Stimulated activated CD4-positive, alpha-beta T cell treated with anti-CD3 and anti-CD28 coated beads, Interleukin-1b, Interleukin-23, amount 100 ng/mL, for 48 hours (primary cell): ENCODE measurements at places on chromosomes 13 and 19.
A peak's percentile ranks its signal among the peaks of the same experiment; 100 is the strongest.

GRCh38 chr13:94063096-94063495 lies 416.4 kb downstream of the DCT start:
- DNase-seq = no peak

DNA sequence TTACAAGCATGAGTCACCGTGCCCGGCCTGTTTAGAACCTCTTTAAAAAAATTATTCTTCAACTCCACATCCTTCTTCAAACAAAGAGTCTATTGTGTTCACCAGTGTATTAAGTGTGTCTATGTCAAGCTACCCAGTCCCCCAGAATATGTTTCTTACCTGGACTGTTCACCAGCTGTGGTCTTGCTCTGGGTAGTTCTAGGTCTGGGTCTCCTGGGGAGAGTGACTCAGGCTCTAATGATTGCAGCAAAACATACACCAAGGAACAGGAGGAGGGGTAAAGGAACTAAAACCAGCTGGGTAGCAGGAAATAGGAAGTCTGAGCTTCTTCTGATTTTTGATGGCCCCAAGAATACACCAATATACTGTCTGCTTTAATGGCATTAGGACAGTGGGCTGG lies at the start of gene FPR1:
TSS of gene FPR1 (minus strand) at position 224 of the 400 bp plus-strand sequence. CDS start 4,884 bp downstream, outside the sequence.
- DNase-seq = no peak

DNA sequence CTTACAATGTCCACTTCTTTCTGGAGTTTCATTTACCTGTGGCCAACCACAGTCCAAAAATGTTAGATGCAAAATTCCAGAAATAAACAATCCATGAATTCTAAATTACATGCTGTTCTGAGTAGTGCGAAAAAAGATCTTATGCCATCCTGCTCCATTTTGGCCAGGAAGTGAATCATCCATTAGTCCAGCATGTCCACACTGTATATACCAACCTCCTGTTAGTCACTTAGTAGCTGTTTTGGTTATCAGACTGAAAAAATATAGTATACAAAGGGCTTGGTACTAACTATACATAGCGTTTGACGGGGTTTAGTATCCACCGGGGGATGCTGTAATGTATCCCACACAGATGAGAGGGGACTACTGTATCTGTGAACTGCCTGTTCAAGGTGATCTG lies 618.0 kb upstream of the ARGLU1 start:
- no peak for DNase-seq

DNA sequence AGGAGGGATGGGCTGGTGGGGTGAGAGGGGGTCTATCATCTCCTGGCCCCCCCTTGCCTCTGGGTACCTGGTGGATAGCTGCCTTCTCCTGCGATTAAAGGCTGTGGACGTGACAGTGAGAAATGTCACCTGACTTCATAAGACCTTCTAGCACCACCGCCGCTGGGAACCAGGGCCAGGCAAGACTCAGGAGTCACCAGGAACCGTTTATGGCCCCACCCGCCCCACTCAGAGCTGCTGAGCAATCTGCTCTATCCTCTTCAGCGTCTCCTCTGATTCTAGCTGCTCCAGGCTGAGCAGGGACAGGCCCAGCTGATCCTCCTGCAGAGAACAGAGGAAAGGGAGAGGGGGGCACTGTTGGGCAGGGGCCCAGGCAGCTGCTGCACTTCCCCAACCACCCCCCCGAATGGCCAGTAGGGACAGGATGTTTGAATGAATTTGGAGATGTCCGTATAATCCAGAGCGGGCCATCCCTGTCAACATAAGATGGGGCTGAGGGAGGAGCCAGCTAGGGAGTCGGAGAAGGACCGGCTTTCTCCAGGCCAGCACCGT lies 10.9 kb downstream of the KLC3 start:
- DNase-seq = no peak

DNA sequence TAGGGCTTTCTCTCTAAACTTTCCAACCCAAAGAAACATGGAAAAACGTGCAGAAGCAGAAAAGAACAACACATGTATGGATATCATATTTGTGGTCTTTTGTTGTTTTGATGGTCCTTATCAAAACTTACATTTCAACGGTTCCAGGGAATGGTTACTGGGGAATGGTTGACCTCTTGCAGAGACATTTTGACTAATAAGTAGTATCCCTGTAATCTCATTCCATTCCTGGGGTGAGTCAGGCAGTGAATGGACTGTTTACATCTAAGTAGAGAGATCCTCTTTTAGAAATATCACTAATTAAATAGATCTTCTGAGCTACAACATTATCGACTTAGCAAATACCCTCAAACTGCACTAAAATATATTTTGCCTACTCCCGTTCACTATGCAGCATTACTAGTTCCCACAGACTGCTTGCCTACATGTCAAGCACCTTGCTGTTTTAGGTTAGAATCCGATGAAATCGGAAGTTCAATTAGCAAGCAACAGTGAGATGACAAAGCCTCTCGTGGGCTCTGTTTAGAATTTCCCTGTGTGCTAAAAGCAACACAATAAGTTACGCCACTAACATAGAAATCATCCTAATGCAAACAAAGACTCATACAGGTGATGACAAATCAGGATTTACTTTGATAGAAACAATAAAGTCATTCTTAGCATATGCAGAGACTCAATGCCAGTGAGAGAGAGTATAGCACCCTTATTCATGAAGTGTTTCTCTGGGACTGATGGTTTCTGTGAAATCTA lies 797.7 kb upstream of the ARGLU1 start:
- DNase-seq = no peak

DNA sequence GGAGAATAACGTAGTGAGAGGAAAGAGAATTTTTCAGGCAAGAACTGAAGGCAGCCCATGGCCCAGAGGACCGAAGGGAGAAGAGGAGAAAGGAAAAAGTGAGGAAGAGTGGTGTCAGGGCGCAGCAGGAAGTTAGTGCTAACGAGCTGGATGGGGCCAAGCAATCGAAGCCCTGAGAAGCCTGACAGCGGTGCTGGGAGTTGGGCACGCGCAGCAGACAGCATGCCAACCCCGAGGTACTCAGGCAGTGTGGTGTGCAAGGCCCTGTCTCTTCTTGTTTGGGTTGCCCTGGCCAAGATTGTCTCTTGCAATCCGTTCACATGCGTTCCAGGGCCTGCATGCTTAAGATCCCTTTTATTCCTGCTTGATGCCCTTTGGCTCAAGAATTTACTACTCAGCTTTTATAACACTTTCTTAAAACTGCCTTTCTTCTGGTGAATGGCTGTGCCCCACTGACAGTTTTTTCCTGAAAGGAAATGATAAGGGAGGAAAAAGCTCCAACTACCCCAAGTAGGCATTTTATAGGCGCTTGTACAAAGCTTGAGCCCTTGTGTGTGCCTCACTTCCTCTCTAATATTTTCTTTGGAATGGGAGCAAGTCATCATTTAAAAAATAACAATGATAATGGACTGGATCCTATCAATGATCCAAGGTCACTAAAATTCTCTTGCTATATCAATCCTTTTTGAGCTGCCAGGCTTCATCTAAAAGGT lies 115.4 kb downstream of the FLT1 start:
- DNase-seq = no peak

DNA sequence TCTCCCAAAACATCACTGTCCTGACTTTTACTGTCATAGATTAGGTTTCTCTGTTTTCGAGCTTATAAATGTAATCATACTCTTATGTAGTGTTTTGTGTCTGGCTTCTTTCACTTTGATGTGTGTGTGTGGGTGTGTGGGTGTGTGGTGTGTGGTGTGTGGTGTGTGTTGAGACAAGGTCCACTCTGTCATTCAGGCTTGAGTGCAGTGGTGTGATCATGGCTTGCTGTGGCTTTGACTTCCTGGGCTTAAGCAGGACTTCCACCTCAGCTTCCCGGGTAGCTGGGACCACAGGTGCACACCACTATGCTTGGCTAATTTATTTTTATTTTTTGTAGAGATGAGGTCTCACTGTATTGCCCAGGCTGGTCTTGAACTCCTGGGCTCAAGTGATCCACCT lies 59.6 kb downstream of the PDS5B start:
- peak; percentile 46 for DNase-seq

- no peak for DNase-seq
Measured at GRCh38 chr13:107734891-107735625, 480.3 kb downstream of the LIG4 start.

DNA sequence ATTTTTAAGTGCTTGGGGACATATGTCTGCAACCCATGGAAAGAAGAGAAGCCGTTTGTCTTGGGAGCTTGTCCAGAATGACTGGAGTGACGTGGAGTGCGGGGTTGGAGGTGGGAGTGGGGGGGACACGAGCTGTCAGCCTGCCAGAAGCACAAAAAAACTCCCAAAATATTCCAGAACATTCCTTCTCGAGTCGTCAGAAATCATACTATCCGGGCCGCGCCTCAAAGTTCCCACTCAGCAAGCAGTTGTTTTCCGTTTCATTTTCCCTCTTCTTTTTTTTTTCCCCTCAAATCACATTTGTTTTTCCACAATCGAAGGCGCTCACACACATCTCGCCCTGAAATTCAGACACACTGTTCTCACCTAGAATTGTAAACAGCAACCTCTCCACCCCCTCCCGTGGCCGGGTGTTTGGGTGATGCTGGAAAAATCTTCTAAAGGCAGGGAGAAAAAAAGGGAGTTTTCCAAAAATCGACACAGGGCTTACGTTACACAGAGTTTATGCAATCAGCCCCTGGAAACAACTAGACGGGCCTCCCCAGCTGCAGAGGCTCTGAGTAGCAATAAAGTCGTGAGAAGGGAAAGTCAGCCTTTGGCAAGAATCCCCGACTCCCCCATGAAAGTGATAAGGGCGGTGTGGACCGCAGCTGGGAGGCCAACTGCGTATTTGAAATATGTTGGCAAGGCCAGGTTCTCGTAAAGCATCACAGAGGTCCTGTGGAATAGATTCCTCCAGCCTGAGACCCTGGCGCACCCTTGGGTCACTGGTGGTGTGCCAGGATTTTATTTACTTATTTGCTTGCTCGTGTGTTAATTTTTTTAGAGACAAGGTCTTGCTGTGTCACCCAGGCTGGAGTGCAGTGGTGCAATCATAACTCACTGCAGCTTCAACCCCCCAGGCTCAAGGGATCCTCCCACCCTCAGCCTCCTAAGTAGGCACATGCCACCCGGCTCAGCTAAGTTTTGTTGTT lies 31.2 kb upstream of the KLF2 start:
- no peak for DNase-seq

GRCh38 chr19:35609851-35610353 lies 2.6 kb upstream of the HAUS5 start:
- no peak for DNase-seq

GRCh38 chr13:101452519-101453485 lies at the start of gene ITGBL1:
ITGBL1 (plus strand) TSS chr13:101452675; CDS start chr13:101452834, 159 bp downstream.
- DNase-seq = no peak

DNA sequence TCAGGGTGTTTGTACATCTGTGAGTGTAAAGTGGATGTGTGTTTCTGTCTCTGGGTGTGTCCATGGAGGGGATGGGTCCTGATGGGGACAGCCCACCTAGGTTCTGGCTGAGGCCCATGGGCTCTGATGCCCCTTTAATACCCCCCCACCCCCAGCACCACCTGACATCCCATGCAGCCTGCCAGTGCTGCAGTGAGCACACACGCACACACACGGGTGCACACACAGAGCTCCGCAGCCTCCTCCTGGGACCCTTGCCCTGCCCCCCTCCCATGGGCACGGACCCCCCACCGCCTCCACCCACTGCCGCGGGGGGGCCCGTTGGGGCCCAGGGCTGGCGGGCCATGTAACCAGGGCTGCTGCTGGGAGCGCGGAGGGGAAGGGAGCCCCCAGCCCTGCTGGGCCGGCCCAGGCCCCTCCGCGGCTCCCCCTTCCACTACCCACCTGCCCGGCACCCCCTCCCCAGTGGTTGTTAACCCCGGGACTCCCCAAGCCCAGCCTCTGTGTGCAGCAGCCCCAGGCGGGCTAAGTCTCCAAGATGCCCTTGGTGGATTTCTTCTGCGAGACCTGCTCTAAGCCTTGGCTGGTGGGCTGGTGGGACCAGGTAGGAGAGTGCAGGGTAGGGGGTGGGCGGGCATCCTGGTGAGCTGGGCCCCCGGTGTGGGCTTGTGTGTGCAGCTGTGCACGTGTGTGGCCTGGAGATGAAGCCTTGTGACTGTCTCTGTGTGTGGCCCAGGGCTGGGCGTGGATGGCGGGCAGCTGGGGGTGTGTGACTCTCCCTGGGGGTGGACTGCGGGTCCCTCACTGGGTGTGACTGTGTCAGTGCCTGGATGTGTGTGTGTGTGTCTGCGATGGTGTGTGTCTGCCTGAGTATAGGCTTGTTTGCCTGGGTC lies 32.6 kb downstream of the PDE4A start:
- no peak for DNase-seq

GRCh38 chr19:9430444-9430843 lies 4.9 kb downstream of the ZNF266 start:
- no peak for DNase-seq

GRCh38 chr13:25977216-25977615 lies 74.6 kb downstream of the SHISA2 start:
- DNase-seq = no peak

- no peak for DNase-seq
Measured at GRCh38 chr13:58598241-58598640, 966.7 kb downstream of the PCDH17 start.

GRCh38 chr19:51107406-51108065 lies 673 bp downstream of the CTU1 start:
- DNase-seq = peak; percentile 39

DNA sequence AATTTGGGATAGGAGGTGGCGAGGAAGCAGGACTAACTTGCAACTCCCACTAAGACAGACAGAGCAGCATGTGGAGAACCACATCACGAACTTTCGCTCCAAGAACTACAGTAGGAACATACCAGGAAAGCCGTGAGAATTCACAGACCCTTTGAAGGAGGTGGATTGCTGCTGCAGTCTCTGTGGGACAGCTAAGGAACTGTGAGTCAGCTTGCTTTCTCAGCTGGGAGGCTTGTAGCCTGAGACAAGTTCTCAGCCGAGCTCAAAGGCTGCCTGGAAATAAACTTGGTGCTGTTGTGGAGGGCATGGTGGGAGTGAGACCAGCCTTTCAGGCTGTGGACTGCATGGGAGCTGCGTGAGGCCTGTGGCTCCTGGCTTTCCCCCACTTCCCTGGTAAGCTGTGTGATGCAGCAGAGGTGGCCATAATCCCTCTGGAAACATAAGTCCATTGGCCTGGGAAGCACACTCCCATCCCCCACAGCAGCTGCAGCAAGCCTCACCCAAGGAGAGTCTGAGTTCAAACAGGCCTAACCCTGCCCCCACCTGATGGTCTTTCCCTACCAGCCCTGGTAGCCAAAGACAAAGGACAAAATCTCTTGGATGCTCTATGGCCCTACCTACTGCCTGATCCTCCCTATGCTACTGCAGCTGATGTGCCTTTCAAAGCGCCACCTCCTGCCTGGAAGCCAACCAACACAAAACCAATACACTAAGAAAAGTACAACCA lies 441.1 kb upstream of the HTR2A start:
- no peak for DNase-seq

DNA sequence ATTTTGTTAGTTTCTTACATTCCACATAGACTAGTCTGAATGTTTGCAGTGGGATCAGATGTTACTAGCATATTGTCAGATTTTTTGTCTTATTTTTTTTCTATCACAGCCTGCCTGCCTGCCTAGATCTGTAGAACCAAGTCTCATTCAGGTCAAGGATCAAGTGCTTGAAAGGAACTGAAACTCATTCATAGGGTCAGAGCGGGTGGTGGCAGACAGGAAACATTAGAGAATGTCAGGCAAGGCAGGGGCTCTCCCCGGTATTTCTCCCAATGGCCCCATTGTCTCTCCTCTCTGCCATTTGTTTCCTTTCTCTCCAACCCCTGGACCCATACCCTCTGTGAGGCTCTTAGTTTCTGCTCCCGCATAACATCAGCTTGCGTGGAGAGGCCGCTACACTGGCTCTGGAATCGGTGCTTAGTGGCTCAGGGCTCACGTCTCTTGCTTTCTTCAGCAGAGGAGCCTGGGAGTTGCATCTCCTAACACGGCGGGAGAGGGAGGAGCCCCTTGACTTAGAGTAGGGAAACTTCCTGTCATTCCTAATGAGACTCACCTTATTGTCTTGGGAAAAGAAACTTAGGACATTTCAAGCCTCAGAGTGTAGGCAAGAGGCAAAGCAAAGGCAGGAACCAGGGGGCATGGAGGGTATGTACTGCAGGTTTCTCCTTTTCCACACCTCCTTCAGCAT lies 35.6 kb upstream of the SPATA13 start:
- no peak for DNase-seq
